ENCODE measurements at places on chromosomes 3 and 15.

DNA sequence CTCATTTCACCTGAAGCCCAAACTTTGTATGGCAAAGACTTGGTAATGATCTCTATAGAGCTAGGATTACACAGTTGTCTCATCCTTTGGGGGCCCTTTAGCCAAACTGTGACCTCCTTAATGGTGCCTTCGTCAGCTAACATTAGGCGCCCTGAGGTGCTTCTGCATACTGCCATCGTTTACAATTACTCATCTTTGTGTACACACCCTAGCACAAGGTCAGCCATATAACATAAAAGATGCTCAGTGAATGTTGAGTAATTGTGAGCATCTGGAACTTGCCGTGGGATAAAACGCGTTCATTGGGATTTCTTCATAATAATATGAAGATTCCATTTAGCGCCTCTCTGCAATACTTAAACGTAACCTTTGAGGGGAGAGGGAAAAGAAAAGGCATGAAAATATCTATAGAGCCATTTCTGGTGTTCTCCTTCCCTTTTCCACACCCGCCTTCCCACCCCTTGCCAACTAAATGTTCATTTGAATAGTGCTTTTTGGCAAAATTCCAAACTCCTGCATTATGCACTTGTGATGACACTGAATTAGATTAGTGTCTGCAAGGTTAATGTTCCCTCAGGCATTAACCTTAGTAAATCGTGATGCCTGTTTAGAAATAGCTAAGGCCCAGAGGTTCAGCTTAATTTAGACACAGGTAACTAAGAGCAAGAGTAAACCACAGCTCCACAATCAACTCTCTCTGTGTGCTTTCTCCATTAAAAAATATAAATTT is 990 bp upstream of the ZNF148 start:
- DNase-seq, result no peak

GRCh38 chr3:124207873-124208485 is 216.1 kb upstream of the ROPN1 start:
- no peak for DNase-seq

DNA sequence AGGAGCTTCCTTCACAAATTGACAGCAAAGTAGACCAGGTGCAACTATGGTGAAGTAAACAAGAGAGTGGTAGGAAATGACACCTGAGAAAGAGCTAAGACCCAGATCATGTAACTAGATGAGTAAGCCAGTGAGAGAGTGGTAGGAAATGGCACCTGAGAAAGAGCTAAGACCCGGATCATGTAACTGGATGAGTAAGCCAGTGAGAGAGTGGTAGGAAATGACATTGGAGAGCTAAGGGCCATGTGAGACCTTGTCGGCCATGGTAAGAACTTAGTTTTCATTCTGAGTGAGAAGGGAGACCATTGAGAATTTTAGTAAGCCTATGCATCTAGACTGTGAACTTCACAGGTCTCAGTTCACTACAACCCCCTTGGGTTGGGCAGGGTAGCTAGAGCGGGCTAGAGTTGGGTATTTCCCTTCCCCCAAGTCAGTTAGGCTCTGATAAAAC is 5.4 kb upstream of the SENP7 start:
- DNase-seq, result no peak

DNA sequence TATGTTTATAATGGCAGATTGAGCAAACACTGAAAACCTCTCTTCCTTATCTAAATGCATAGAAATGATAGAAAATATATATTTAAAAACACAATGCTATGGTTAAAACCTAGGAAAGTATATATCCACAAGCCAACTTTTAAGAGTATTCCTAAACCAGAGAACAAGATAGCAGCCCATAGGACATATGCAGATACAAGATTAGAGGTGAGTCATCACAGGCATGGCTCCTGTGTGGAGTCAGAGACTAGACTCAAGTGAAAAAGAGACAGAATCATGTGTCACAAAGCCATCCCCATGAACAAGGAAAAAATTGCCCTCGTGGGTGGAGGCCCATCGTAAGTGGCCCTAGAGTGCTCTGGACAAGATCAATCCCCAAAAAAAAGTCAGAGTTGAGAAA is 199.4 kb upstream of the PPP2R3A start:
- DNase-seq, result no peak

GRCh38 chr15:69554279-69554961 is 101.8 kb downstream of the RPLP1 start:
- DNase-seq, result no peak

DNA sequence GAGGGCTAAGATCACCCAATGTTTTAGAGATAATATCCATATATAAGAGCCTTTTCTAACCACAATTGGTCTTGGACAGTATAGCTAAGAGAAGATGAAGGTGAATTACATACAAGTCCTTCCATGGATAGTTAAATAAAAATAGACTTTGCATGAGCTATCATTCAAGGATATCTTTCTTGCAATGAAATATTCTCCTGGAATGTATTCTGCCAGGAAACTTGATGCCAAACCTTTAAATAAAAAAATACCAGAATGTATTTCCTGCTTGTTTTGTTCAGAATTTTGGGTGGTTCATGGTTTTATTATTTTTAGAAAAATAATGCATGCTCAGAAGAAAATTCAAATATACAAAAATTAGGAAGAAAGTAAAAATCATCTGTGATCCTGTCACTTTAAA is 88.8 kb upstream of the PPIB start:
- no peak for DNase-seq

GRCh38 chr15:88288661-88289060 is 32.1 kb upstream of the NTRK3 start:
- DNase-seq, result no peak

DNA sequence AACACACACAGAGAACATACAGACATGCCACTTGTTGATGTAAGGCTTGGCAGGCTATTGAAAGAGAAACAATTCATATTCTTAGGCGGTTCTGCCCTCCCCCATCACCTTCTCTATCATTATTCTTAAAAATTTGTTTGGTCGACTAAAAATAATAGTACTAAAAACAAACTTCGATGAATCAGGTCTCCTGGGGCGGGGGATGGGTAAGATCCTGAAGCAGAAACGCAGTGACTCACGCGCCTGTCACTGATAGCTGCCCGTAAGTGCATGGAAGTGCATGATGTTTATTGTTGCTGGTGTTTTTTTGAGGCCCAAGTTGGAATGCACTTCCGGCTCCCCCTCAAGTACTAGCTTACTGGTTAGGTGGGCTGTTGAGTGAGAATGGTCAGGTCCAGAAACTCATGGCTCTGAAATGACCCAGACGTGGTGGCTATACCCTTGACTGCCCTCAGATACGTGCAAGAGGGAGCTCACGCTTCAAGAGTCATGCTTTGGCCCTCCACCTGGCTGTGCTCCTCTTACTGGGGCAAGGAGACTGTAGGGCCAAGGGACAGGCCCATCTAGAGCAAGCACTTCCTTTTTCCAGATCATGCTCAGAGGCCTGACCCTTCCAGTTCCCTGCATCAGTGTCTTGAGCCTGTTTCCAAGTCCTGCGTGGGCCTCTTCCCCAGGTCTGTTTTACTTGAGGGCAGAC is 10.9 kb downstream of the SMAD3 start:
- peak; percentile 69 for DNase-seq

DNA sequence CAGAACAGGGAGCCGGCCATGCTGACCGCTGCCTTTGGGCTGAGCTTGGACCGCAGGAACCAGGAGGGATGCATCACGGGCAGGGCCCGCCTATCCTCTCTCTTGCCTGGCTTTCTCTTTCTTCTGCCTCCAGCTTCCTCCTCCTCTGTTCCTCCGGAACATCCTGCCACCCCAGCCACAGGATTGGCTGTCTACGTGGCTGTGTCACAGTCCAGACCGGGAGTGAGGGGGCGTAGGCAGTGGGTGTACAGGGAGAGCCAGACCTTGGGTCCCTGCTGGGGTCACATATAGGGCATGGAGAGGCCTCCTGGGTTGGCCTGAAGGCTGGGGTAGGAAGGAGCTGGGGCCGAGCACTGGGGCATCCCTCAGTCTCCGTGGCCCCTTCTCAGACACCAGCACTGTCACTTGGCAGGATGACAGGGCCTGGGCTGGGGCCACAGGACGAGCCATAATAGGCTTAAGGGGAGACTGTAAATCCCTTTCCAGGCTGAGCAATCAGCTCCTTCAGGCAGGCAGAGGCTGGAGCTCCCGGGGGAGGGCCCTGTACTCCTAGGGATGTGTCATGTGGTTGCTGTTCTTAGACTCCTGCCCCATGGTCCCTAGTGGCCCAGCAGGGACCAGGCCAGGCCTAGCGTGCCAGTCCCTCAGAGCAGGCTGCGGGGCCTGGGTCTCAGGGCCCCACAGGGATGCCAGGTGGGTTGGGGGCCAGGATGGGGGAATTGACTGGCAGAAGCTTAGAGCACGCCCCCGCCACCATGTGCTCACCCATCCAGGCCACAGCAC is 25.4 kb downstream of the LINGO1 start:
- DNase-seq, result no peak

DNA sequence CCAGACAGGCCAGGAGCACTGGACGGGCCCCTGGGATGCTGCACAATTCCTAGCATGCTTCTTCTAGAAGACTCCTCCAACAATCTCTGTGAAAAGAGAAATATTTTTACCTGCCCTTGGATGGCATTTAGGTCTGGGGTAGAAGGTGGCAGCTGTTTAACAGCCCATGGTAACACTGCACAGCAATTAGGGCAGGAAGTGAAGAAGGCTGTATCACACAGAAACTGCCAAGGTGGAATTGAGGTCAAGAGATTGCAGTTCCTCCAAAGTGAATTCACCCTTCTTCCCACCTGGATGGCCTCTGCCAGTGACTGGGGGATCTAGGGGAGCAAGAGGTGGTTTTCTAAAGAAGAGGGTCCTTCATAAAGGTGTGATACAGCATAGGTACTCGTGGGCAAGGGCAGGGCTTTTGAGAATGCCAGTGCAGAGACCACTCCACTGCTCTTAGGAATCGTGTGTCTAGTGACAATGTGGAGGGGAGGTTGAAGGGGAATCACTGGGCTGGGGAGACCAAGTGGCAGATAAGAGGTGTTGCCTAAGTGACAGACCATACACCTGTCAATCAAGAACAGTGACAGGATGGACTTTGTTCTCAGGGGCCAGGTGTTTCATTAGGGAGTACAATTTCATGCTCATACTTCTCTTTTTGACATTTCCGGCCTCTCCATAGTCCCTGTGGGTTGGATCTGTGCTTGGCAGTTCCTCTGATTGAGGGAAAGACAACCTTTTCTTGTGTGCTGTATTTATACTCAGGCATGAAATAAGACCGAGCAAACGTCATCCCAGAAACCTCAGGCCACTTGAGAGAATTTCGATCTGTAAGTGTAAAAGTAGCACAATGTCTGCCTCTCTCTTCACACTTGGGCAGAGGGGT is 83.5 kb upstream of the BCL6 start:
- DNase-seq, result no peak

GRCh38 chr15:32688151-32688639 is 29.6 kb upstream of the GREM1 start:
- DNase-seq, result no peak

- no peak for DNase-seq
Observed at GRCh38 chr3:174191895-174192294, 667.2 kb upstream of the NAALADL2 start.

GRCh38 chr3:103247459-103247858 is 812.6 kb downstream of the ZPLD1 start:
- no peak for DNase-seq

DNA sequence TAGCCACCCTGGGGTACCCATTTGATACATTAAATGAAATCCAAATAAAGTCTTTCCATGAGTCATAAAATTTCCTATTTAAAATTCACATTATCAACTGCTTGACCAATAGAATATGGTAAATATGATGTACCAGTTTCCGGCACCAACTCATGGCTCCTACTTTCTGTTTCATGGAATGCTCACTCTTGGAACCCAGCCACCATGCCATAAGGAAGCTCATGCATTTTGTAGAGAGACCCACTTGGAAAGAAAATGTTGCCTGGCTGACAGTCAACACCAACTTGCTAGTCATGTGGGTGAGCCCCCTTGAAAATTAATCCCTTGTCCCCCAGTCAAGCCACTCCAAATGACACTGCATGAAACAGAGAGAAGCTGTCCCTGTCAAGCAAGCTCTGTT is 57.2 kb downstream of the WWTR1 start:
- no peak for DNase-seq

DNA sequence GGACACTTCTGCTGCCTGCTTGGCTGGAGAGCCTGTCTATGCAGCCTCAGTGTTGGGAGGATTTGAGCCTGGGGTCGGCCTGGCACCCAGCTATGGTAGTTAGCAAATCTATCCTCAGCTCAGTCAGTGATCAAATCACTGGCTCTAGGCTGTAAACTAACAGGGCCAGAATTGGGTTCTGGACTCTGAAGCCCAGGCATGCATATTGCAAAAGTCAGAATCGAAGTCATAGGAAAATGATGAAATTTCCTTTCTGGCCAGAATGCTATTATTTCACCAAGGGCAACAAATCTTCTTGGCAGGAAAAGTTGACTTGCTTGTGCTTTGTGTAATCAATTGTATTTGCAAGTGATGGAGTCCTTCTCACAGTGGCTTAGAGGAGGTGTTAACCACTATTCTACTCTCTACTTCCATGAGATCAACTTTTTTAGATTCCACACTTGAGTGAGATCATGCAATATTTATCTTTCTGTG is 482.6 kb upstream of the TPRG1 start:
- no peak for DNase-seq

Measured in HCT116 (cell line).